ENCODE measurements at places on chromosomes 4 and X.

DNA sequence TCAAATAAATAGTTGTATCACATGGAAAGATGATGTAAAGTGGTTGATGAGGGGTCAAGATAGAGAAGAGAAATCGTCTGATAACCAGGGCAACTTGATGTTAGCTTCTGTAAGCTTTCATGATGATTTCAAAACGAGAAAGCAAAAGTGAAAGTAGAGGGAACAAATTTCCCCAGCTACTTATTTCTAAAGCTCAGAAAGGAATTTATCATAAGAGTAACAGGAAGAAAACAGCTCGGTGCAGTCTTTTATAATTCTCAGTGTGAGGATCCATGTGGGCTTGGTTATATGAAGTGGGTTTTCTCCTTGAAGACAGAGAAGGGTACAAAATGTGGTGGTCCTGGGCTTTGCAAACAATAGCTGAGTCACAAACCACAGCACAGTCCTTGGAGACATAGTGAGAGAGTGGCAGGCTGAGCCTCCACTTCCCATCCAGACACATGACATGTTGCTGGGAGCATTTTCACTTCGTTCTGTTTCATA lies 32.1 kb upstream of the GLRA2 start:
- DNase-seq, result no peak

GRCh38 chrX:130097507-130098209 lies 12.6 kb downstream of the ELF4 start:
- no peak for DNase-seq

GRCh38 chrX:53481093-53481492 lies 46.9 kb upstream of the HSD17B10 start:
- peak; percentile 7 for DNase-seq

GRCh38 chrX:13430136-13430827 lies 110.4 kb upstream of the ATXN3L start:
- no peak for DNase-seq

GRCh38 chr4:1166509-1167243 lies 5.7 kb downstream of the SPON2 start:
- no peak for DNase-seq

DNA sequence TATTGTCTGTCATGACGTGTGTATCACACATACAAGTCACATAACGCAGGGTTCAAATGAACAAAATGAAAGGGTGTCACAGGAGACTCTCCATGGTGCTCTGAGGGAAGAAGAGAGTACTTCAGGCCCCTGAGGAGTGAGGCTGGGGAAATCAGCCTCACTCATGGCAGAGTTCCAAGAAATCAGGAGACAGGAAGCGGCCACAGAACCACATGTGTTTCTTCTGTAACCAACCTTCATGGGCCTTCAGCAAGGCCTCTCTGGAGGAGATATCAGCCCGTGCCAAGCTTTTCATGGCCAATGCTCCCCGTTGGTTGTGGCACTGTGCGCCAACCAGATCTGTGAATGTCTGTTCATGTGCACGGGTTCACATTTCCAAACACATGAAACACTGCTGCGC lies 76.0 kb downstream of the NAT8L start:
- no peak for DNase-seq

DNA sequence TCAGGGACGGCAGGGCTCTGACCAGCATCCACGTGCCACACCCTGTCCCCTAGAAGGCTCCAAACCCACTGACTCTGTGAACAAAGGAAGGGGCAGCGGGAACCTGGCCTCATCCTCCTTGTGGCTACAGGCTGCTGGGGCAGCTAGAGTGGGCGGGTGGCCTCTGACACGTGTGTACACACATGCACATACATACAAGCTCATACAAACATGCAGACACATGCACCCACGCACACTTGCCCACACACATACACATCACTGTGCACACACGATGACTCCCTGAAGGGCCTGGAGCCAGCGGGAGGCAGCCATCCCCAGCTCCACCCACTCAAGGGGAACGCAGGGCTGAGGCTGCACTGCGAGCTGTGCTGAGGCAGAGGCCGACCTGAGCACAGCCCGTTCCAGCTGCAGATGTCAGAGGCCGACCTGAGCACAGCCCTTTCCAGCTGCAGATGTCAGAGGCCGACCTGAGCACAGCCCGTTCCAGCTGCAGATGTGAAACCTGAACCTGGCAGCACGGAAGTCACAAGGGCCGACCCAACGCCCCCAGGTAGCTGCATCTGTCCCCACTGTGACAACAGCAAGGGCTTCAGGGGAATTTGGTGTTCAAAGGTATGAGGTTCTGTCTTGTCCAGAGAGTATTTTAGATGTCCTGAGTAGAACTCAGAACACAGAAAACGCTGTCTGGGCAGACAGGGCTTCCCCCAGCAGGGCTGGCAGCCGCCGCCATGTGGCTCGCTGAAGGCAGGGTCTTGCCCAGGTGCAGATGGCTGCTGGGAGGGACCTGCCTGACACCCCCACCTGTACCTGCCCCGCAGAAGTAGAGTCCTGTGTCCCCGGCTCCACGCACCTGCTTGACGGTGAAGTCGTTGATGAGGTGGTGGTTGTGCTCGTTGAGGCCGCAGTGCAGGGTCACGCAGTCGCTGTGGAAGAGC lies 33.5 kb downstream of the CTBP1 start:
- no peak for DNase-seq

DNA sequence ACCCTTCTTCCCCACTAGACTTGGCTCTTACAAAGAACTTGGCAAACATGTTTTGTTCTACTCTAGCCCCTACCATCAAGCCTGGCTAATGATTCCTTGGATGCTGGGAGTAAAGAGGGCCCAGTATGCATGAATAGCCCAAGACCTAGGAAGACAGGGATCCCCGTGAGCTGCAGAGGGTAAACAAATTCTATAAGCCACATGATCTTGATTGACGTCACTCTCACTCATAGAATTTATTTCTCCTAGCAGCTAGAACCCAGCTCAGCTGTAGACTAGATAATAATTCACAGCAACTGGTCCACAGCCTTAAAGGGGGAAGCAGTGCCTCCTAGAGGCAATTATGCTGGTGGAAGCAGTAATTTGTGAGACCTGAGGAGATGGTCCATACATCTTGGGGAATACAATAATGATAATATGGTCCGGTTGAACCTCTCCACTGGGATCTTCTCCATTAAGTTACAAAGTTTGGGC lies 16.1 kb upstream of the USO1 start:
- no peak for DNase-seq

DNA sequence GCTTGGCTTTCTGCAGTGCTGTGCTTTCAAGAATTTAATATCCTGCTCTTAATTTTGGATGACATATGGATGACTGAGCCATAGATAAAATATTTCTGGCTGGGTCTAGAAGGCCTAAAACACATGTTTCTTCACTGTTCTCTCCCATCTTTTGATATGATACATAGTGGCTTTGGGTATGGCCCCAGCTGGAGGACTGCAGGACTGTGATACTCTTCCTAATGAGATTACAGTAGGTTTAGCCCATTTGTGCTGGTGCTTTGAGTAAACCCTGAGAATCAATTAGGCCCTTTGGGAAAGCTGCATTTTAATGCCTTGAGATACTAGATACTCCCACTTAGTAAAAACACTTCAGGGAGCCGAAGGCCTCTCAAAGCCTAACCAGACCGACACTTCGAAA lies 38.0 kb downstream of the KIT start:
- DNase-seq, result no peak

DNA sequence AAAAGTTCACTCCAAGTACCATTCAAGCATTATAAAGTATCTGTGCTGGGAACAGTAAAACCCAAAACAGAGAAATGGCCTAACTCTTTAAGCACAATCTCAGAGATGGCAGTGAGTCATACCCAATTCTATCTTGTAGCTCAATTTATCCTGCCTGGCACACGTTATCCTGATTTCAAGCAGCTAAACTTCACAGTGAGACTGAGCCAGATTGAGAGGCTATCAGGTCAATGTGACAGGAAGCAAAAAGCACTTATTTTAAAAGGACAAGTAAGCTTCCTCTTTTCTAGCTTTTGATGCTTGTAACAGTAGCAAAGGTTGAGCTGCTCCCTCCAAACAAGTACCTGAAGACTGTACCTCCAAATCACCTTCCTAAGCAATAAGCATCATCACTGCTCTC lies 324.9 kb downstream of the NAF1 start:
- no peak for DNase-seq

DNA sequence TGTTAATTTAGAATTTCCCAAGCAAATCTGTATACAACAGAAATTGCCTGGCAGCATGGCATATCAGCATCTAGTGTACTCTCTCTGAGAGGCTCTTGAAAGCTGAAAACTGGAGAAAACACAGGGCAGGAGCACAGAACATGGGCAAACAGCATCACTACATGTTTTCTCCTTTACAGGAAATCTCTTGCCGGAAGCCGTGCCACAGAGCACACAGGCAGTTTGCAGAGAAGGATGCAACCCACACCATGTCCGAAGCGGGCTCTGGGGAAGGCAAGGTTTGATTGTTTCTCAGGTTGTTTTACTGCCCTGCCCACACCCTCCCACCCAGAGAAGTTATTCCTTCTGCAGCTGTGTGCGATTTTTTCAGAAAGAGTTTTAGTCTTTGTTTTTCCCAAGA lies 41.1 kb upstream of the FAM9C start:
- no peak for DNase-seq

DNA sequence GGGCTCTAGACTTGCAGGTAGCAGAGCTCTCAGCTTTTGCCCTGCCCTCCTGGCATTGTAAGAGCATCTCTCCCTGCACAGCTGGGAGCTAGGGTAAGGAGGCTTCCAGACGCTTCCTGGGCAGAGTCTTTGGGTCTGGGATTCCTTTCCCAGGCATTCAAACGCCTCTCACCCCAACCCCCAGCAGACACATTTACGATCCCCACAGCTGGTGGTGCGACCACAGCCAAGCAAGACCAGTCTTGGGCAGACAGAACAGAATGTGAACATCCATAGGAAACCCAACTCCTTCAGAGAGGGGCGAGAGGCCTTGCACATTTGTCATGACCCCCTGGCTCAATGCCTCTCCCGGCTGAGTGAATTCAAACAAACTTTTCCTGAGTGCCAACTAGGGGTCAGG lies 38.1 kb upstream of the CD99L2 start:
- DNase-seq, result no peak

- DNase-seq, result no peak
Measured at GRCh38 chr4:109040441-109040840, 262.0 kb downstream of the COL25A1 start.

DNA sequence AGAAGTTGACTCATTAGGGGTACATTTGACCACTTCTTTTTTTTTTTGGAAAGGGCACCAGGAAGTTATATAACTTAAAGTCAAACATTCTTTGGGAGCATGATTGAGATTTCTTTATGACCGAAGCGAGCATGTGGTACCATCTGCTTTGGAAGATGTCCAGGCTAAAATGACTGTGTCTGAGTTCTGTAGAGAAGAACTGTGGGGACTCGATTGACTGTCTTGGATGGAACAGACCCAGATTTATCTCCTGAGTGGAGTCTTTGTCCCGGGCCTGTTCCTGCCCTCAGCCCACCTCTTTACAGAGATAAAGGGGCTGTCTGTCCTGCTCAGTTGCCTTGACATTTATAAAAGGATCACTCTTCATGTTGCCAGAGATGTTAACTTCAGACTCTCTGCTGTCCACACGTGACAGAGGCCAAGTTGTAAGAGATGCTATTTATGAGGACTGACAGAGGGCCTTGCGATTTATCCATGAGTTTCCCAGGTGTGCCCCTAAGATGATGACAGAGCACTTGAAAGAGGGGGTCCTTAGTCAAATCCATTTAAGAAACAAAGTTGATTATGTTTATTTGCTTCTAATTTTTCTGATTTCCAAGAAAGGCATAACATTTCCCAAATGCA lies 16.8 kb downstream of the SMIM20 start:
- no peak for DNase-seq

All from NCI-H1105 (cell line).